ENCODE measurements at places on chromosomes 1 and 21.

- no peak for DNase-seq
These were observed 378.1 kb upstream of the USP24 start for GRCh38 chr1:55593298-55593697.

GRCh38 chr1:28779751-28780408 lies 32.1 kb upstream of the OPRD1 start:
- DNase-seq, result no peak

DNA sequence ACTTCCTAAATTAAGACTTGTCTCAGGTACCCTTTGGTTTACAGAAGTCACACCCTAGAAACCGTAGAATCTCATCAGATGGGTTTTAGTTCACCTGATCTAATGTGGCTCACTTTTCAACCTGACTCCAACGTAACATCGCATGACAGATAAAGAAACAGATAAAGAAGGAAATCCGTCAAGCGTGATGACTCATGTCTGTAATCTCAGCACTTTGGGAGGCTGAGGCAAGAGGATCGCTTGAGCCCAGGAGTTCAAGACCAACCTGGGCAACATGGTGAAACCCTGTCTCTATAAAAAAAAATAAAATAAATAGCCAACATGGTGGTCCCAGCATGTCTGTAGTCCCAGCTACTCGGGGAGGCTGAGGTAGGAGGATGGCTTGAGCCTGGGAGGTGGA lies 97.3 kb downstream of the SPSB1 start:
- DNase-seq, result no peak

GRCh38 chr21:14678973-14679574 lies 133.0 kb upstream of the SAMSN1 start:
- no peak for DNase-seq

DNA sequence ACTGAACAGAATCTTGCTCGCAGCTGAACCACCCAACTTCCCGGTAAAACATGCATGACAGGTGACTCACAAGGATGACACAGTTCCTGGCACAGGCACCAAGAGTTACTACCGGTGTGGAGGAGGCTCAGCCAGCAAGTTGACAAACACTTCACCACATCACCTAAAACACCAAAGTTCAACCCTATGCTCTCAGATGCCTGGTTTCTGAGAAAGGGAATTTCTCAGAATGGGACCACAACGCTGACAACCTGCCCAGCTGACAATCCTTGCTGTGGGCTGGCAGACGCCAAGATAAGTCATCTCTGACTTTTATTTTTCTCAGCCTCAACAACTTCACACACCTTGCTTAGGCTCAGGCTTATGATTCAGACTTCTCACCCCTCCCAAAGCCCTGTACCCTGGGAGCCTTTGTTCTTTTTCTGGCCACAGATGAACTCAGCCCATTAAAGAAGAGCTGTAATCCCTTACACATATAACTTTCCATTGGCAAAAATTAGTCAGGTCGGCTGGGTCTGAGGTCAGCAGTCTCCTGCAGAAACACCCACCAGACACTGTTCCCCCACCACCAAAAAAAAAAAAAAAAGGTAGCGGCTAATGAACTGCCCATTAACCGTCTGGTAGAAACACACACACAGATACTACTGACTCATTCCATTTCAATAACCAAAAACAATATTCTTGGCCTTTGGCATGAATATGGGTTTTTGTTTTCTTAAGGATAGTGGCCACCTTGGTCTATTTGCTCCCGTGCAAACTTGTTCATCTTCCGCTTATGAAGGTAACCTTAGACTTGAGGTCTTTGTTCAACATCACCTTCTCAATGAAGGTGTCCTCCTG lies 10.8 kb upstream of the TIAM1 start:
- peak; percentile 65 for DNase-seq

DNA sequence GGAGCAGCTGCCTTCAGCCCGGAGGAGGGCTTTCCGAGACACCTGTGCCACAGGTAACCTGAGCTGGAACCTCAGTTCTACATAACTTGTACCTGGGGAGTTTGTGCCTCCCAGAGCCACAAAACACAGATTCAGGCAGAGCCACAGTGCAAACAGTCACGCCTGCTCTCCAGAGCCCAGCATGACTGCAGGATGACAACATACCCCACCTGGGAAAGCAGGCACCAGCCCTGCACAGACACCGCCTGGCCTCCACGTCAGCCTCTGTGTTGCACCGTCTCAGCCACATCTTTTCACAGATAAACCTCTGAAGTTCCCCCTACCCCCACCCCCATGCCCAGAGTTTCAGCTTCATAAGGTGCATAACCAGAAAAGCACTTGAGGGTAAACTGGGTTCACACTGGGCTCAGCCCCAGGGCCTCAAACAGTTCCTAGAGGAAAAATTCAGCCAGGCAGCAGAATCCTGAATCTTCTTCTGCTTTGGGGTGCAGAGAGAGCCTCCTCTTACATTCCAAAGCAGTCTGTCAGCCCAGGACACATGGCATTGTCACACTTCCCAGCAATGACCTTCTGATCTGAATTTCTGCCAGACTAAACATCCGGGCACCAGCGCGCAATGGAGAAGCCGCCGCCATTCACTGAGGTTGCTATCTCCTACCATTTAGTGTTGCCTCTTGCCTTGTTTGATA lies 229.5 kb downstream of the TOMM20 start:
- no peak for DNase-seq

DNA sequence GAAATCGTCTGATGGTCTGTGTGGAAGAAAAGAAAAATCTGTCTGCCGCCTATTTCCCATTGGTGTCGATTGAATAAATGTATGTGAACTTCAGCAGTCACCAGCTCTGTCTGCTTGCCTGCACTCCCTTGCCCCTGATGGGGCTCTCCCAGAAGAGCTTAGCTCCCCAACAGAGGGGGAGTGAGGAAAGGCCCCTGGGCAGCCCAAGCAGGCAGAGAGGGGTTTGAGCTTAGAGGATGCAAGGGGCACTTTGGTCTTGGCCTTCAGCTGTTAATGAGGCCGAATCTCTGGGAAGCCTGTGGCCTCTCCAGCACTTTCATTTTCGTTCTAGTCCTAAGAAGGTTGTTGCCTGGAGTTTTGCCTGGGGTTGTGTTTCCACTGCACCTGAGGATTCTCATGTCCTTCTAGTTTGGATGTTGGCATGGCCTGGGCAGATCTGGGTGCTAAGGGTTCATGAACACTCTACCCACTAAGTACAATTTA lies 2.8 kb downstream of the FOXD2 start:
- no peak for DNase-seq

DNA sequence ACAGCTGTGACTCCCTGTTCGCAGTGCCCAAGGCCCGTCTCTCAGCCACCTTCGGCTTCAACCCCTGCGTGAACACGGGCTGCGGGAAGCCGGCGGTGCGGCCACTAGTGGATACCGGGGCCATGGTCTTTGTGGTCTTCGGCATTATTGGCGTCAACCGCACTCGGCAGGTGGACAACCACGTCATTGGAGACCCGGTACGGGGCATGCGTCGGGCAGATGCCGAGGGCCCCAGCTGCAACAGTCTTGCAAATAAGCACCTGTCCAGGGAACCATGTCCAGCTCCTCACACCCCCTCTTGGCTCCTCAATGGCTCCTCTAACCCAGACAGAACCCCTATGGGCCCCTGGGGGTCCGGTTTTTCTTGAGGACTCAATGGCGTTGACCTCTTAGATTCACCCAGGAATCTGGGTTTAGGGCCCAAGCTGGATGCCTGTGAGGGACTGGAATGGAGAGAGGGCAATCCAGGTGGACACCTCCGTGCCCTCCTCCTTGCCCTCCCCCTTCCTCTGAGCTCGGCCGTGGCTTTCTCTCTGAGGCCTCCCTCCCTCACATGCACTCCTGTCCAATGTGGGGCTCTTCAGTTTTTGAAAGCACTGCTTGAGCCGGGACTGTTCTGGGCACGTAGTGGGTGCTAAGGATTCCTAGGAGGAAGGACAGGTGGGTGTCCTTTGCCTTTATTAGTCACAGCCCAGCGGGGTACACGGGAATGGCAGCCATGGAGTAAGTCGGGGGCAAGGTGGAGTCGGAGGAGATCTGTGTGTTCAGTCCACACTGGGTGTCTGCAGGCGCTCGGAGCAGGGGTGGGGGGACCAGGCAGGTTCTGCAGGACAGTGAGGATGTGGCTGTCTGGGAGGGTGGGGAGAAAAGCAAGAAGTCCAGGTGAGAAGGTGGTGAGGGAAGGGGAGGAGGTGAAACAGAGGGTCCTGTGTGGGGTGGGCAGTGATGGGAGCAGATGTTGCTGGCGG lies 51.1 kb downstream of the DISP3 start:
- DNase-seq, result no peak

DNA sequence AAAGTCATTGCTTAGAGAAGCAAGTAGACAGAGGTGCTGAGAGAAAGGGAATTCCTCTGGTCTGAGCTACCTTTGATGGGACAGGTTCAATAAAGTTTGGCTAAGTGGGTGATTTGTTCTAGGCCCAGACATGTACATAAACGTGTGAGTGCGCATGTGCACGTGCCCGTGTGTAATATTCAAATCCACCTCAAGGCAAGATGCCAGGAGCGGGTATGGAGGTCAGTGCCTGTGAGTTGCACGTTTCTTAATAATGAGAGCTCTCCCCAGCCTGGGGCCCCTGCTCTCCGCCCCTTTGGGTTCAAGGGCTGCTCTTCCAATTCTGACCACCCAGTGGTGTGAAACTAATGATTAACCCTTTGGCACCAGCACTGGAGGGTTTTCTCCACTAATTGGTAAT lies 53.8 kb upstream of the LMO4 start:
- DNase-seq, result no peak

DNA sequence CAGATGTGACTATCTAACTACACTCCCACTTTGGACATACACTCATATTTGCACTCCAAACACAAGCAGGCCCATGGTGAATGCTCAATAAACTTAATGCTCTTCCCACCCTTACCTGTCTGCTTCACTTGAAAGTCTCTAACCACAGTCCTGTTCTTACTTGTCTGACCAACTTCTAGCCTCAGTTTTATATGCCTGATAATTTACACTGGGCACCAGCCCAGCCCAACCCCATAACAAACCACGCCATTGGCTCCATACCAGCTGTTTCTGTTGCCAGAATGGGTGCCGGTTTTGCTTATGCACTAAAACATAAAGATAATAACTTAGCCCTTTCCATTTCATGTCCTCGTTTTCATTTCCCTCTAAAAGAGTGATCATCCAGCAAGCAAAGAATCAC lies 395.4 kb downstream of the NTNG1 start:
- no peak for DNase-seq

GRCh38 chr1:55071477-55071876 lies 32.1 kb downstream of the PCSK9 start:
- DNase-seq, result no peak

GRCh38 chr1:83512373-83513193 lies 486.3 kb downstream of the TTLL7 start:
- no peak for DNase-seq

DNA sequence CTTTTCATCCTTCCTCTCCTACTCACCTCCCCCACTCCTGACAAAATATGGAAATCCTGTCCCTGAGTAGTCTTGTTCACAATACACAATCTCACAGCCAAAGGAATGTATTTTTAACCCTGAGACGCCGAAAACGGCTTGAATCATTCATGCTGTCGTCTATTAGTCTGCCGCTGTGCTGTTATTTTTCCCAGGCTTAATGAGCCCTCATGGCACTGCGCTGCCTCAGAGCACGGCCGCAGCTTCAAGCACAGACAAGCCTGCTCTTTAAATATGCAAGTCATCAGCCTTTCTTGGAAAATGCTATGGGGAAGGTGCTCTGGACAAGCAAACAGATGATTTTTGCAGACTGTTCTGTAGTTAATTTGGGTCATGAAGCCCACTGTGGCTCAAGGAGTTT lies 302.7 kb downstream of the DISC1 start:
- DNase-seq, result no peak
